IgD-negative memory B cell (primary cell): ENCODE measurements at places on chromosomes 7 and 10. TPM values are rescaled to one million over a fixed set of nuclear protein-coding genes. Genes with fewer than 3 reads are reported as not detected.

EN2 gene
- polyA plus RNA-seq: not detected

NOC3L gene
- 27.3 TPM for polyA plus RNA-seq

OR2A42 gene
- polyA plus RNA-seq: not detected

SLC4A2 gene
- polyA plus RNA-seq: 17.8 TPM

CDHR3 gene
- 0.36 TPM for polyA plus RNA-seq
